Stimulated activated CD4-positive, alpha-beta T cell treated with anti-CD3 and anti-CD28 coated beads, TNF-alpha, amount 100 ng/mL, for 1 hour (primary cell): ENCODE measurements at places on chromosomes 16 and 17.
A peak's percentile ranks its signal among the peaks of the same experiment; 100 is the strongest.

GRCh38 chr16:19153876-19154275 is 14.2 kb upstream of the SYT17 start:
- no peak for DNase-seq

DNA sequence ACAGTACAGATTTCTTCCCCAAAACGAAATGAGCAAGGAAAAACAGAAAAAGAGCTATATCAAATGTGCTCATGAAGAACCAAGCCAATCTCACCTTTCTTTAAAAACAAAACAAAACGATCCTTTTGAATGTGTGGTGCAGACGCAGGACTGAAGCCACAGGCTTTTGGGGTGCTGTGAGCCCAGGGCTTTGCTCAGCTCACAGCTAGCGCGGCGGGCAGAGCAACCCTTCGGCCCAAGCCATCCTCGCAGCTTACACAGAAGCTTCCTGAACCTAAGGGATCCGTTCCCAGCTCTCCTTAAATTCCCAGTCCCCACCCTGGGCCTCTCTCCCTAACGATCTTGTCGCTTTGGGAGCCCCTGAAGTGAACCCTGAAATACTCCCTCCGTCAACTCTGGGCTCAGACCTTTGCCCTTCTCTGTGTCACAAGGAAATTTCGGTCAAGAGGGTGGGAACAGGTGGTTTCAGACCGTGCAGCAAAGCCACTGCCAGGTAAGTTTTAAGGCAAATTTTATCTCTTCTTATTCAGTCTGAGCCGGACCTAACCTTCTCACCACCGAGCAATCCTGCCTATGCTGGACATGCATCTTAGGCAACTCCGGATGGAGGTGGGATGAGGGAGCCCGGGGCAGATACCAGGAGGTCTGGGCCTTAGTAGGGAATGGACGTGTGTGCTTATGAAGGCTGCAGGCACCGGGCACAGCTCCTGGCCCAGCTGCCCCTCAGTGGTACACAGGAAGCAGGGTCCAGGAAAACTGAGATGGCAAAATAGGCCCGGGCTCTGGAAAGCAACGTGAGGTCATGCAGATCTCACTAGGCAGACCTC is 52.0 kb downstream of the COTL1 start:
- no peak for DNase-seq

DNA sequence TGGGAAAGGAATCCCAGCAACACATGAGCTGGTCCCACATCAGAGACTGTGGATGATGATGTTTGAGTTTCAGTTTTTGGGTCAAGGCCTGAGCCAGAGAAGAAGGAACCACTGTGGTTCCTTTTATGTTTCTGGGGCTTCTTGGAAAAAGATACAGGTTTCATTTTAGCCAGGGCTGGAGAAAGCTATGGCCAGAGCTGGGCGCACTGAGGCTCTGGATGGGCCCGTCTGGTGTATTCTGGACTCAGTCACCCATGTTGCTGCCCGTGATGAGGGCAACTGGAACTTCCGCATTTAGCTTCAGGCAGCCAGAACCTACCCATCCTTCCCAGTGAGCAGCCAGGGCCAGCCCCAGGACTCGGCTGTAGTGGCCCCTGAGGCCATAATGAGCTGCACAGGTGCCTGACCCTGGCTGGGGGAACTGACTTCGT is 15.0 kb upstream of the PITPNA start:
- no peak for DNase-seq

GRCh38 chr16:89256651-89257254 is 39.2 kb downstream of the ZNF778 start:
- DNase-seq, result peak; percentile 72

- no peak for DNase-seq
Measured at GRCh38 chr17:69082696-69083095, 22.0 kb upstream of the ABCA9 start.

- no peak for DNase-seq
Measured at GRCh38 chr16:31451681-31452351, 7.5 kb upstream of the ARMC5 start.
